Activated CD4-positive, alpha-beta T cell treated with anti-CD3 and anti-CD28 coated beads, Interleukin-10, Interleukin-2, amounts not matched to agents 100 ng/mL and 50 ng/mL, durations not matched to agents 16 hours and 8 hours (primary cell): ENCODE measurements at places on chromosomes 4 and X.

DNA sequence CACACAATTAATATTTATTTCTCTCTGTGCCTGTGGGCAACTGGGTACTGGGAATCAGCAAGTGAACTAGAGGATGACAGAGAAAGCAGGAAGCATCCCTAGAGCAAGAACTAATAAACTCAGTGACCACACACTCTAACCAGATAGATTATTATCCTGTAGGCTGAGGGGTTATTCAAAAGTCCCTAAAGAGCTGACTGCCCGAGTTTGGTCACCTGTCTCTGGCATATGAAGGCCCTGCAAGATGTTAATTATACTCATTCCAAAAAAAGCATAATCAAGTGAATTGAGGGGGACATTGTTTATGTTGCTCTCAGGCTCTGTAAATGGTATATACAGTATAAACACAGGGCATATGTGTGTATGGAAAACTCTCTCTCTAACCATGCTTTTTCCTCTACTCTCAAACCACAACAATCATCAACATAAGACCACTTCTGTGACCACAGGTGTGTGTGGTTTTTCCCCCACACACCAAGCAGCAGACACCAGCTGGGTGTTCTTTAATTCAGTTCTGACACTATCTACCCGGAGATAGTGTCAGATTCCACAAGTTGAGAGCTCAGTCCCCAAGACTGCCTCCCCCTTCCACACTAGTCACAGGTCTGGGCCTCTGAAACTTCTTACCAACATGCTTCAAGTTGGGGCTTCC, 6.2 kb upstream of the HPSE start:
- peak; percentile 63 for DNase-seq

DNA sequence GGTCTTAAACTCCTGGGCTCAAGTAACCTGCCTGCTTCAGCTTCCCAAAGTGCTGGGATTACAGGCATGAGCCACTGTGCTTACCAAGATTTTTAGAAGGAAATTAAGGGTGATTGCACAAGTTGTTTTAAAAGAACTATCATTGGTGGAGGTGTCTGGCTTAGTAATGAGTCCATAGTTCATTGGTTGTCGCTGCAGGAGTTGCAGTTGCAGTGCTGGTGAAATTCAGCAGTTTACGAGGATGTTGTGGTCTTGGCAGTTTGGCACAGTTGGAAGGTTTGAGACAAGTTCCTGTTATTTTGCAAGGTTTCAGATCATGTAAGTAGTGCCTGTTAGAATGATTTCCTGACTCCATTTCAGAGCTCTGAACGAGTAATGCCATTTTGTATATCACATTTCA, 48.1 kb downstream of the RAB40AL start:
- peak; percentile 22 for DNase-seq

DNA sequence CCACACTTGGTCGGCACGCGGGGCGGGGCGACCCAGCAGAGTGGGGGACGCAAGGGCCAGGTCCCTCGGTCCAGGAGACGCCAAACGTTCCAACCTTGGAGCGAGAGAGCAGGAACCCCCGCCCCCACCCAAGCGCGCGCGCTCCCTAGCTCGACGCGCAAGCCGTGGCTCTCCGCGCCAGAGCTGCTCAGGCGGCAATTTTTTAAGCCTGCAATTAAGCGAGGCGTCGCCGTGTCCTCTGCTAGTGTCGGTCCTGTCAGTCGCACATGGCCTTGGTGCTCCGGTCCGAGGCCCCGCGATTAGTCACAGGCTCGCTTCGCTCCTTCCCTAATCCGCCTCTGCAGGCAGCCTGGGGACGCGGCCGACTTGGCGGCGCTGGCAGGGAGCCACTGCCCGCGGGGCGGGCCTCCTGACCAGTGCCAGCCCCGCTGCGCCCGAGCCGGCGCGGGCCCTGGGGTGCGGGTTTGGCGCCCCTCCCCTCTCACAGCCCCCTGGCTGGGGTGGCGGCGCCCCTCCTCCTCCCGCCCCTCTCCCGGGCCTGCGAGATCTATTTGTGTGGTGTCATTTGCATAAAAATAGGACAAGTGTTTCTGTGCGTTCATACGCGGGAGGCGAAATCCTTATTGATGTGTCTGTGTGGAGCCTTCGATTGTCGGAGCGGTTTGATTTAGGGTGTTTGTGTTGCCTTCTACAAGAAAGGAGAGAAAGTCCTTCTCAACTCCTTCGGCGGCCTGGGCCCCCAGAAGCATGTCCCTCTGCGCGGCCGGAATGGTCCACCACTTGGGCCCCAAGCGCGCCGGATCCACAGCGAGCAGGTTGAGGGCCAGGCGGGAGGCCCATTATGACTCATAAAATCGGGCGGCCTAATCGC, 9.8 kb upstream of the BCOR start:
- peak; percentile 47 for DNase-seq

GRCh38 chr4:55610381-55610780, 18.3 kb upstream of the PDCL2 start:
- no peak for DNase-seq

- DNase-seq = no peak
These were observed 394.2 kb downstream of the ARHGAP24 start for GRCh38 chr4:85869181-85869580.

- DNase-seq = no peak
These were observed 127.1 kb upstream of the PCDH18 start for GRCh38 chr4:137659431-137659830.

DNA sequence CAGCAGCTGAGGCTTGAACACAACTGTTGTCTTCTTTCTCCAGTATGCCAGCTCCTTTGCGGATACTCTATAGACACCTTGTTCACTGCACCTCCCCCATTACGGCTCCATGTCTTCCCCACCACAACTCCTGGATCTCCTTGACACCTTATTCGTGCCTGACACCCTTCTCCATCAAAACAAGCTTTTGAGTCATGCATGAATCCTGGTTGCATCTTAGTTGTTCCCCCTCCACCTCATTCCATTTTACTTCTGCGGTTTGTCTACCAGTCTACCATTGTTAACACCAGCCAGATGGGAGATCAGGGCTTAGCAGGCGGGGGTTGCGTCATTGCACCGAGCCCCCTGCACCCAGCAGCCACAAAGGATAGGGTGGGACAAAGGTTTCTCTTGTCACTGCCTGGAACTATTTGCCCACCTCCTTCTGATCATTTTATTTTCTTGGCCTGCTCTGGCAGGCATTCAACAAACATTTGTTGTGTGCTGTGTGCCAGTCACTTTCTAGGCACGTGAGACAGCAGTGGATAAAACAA, 2.0 kb upstream of the CDK16 start:
- DNase-seq = no peak

DNA sequence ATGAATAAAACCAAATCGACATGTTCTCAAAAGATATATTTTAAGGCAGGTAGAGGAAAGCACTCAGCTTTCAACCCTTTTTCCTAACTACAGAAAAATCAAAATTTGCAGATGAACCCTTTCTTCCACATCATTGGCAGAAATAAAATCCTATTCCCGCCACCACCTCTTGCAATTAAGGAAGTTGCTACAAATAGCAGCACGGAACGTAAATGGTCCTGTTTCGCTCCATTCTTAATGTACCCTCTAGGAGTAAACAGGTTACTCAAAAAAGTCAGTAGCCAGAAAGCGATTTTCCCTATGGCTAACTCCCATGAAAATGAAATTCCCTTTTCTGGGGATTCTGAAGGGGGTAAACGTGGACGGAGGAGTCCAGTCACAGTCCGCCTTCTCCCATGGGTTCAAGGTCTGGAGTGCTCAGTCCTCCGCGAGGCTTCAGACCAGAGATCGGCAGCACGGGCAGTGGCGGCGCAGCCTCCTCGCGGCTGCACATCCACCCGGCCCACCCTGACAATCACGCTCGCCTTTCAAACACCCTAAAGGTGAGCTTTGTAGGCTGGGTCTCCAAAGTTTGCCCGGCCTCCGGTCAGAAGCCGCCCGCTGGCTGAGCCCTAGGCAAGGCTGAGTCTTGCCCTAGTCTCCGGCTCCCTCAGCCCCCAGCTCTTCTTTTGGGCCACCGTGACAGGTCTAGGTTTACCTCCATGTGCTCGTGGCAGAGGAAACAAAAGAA, 1.8 kb downstream of the ATP11C start:
- DNase-seq = no peak

DNA sequence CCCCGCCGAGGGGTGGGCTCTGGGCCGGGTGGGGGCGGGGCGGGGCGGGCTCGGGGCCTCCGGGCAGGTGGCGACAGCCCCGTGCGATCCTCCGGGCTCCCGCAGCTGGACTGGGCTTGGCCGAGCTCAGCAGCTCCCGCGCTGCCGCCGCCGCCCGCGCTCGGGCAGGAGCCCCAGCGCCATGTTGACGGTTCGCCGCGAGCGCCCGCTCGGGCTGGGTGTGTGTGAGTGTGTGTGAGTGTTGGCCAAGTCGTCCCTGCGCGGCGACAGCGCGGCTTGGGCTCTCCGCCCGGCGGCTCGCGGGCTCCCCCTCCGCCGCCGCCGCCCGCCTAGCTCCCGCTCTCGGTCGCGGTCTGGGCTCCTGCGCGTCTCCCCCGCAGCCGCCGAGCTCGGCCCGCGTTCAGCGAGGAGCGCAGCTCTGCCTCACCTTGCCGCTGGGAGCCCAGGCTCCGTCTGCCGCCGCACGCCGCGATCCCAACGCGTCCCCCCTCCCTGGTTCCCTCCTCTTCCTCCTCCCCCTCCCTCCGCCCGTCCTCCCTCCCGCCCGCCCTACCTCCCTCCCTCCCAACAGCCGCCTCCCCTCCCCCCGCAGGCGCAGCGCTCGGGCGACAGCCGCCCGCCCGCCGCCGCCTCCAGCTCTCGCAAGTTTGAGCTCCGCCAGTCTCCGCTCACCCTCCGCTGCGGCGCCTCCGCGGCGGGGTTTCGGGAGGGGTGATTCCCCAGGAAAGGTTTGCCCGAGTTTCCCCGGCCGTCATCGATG, at the start of gene BCOR:
Gene BCOR, minus strand, starts transcription at position 455 of the 760 bp plus-strand sequence. CDS start 20,029 bp downstream, outside the sequence.
- DNase-seq = peak; percentile 83

GRCh38 chrX:50036426-50036825, 114.0 kb downstream of the CLCN5 start:
- no peak for DNase-seq

DNA sequence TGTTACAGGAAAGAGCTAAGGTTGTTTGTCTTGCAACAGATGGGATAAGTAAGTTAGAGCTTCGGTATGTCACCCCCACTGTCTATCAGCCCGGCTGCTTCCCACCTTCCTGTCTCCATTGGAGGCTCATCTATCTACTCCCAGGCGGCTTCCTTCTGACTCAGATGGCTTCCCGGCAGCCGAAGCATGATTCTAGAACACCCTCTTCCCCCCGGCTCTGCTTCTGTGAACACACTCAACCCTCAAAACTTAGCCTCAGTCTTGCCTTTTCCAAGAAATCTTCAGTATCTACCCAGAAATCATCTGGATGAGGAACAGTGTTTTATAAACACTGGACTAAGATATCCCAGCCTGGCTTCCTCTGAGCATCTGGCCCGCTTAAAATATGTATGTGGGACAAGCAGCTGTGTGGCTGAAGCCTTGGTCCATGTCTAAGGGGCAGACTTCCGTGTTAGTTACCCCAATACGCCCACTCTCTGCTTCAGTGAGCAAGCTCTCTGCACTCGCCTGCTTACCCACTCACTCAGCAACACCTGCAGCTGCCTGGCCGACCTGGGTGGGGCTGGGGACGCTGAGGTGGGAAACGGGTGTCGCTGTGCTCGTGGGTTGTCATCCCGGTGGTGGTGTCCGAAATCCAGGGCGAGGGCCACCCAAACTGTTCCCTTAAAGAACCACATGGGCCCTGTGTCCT, 12.0 kb upstream of the SLC2A9 start:
- DNase-seq = peak; percentile 10

DNA sequence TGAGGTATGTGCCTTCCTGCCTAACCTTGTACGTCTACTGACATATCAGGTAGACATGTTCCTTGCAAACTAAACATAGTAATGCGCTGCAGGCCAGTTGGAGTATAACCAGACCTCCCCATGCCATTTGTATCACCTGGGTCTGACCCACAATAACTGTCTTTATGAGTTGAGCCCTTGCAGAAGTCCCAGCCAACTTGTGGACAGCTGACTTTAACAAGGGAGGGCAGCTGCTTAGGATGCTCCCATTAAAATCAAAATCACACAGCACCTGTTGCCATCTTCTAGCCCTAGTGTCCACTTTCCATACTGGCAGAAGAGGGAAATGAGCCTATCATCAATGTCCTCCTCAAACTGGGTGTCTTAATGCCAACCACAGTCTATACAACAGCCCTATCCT, 41.6 kb downstream of the KANTR start:
- DNase-seq = no peak

GRCh38 chr4:158538176-158538575, 16.5 kb downstream of the RXFP1 start:
- DNase-seq = no peak

DNA sequence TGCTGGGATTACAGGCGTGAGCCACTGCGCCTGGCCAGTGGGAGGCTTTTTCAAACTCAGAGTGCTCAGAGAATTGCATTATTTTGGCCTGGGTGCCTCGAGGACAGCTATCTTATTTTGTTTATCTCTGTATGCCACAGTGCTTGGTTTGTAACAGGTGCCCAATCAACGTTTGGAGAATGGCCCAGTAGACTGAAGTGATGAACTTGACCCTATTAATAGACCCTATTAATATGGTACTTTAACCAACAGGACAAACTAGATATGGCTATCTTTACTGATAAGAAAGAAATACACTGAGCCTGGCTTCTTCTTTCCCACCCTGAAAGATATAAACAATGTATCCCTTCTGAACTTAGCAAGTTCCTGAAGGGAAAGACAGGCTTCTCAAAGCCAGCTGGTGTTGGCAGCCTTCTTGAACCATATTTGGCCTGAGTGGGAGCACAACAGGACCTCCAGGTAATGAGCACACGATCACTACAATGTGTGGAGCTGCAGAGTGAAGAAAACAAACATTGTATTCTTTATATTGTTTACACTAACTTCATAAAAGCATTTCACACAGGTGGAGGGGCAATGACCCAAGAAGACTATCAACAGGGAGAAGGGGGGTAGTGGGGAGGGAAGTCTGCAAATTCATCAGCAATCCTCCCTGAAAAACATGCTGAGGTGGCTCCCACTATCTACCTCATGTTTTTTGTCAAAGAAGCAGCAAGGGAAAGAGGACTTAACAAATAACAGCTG, 41.7 kb downstream of the PRPS1 start:
- DNase-seq = no peak

DNA sequence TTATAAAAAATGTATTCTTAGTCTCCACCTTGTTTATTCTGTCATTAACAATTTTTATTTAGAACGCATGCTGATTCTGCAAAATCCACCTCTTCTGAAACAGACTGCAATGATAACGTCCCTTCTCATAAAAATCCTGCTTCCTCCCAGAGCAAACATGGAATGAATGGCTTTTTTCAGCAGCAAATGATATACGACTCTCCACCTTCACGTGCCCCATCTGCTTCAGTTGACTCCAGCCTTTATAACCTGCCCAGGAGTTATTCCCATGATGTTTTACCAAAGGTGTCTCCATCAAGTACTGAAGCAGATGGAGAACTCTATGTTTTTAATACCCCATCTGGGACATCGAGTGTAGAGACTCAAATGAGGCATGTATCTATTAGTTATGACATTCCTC, 75.6 kb upstream of the SMARCA5 start:
- no peak for DNase-seq

DNA sequence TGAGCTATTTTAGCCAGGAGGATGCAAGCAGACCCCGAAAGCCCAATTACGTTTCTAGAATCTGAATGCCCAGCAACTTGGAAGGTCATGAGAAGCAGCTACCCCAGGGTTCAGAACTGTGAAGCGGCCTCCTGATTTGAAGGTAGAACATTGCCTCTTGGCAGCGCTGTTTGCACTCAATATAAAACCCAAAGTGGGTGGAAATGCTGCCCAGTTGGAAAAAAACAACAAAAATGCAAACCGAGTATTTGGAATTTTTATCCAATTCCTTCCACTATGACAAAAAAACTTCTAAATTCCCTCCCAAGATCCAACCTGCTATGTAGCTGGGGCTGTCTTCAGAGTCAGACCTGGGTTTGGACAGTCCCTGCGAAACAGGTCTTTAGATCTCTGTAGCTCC, 103.3 kb upstream of the RBPJ start:
- DNase-seq = no peak

- peak; percentile 26 for DNase-seq
These were observed 648 bp upstream of the MSMO1 start for GRCh38 chr4:165326831-165327210.
